ENCODE measurements at places on chromosomes 1 and 21.

DNA sequence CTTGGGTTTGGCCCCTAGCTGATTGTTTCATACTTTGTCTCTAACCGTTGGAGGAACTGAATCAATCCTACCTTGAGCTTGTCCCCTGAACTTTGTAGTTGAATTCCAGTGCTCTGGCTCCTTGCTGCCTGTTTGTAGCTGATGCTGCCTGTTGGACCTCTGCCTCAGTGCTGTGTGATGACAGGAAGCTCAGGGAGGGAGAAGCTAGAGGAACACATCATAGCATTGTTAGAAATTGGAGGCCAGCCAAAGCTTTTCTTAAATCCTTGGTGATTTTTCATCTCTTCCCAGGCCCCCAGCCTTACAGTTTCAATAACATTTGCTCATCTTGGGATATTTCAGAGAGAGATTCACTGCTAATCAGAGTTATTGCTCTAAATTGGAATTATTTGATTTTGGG, 34.0 kb downstream of the MACF1 start:
- DNase-seq: no peak

DNA sequence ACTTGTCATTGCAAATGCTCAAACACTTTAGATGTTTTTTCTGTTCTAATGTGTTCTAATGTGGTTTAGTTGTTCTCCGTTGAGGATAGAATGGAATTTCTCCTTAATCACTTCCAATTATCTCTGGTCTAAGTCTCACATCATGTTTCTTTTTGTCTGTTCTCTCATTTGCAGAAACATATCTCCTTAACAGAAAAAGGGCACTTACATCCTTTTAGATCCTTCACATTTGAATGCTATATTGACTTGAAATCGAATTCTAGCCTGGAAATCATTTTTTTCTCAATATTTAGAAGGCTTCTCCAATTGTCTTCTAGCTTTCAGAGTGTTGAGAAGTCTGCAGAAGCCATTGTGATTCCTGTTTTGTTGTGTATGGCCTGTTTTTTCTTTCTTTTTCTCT, 7.3 kb upstream of the SAMSN1 start:
- DNase-seq: no peak

- no peak for DNase-seq
Observed at GRCh38 chr1:183730107-183730724, 74.7 kb upstream of the RGL1 start.

DNA sequence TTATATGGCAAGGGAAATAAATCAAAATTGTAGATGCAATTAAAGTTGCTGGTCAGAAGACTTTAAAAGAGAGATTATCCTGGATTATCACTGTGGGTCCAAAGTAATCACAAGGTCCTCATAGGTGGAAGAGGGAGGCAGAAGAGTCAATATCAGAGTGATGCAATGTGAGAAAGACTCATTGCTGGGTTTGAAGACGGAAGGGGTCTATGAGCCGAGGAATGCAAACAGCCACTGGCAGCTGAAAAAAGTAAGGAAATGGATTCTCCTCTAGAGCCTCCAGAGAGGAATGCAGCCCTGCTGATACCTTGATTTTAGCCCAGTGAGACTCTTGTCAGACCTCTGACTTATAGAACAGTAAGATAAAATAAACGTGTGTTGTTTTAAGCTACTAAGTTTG, 59.8 kb upstream of the MUTYH start:
- no peak for DNase-seq

DNA sequence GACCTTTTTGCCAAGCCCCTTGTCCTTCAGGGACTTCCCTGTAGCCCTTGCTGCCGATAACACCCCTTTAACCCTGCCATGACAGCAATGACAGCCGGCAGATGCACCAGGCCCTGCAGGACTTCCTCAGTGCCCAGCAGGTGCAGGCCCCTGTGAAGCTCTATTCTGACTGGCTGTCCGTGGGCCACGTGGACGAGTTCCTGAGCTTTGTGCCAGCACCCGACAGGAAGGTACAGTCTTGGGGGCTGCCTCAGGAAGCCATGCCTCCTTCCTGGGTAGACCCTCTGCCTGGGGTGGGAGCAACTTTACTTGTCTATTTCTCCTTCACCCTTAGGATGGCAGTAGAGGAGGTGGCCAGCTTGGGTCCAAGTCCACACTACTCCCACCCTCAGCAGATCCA, 16.1 kb upstream of the PADI6 start:
- DNase-seq: peak; percentile 30

- DNase-seq: no peak
Observed at GRCh38 chr1:6822530-6823359, 37.5 kb downstream of the CAMTA1 start.

DNA sequence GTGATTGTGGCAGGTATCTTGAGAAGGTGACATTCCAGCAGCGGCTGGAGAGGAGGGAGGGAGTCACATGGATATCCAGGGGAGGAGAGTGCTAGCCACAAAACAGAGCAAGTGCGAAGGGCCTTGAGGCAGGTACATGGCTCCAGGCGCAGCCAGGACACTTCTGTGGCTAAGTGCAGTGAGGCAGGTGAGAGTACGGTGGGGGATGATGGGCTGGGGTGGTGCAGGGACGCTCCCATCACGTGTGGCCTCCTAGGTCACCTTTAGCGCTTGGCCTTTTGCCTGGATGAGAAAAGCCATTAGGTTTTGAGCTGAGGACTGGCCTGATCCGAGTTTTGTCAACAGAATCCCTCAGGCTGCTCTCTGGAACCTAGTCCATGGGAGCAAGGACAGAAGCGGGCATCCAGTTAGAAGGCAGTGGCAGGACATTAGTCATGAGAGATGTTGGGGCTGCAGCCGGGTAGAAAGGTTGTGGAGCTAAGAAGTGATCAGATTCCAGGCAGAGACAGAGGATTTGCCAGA, 31.6 kb downstream of the SMYD2 start:
- no peak for DNase-seq

DNA sequence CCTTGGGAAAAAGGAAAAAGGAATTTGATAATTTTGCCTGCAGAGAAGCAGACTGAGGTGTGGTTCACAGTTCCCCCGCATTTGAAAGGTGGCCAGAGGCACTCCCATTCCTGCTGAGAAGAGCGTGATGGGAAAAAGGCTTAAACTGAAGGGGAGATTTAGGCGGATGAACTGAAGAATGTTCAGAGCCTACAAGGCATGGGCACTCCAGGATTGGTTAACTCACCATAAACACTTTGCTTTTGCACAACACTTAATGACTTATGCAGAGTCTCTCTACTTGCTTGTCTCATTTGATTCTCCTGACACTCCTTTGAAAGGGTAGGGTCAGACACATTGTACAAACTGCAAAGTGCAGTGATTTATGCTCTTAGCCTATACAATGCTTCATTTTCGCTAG, 119.6 kb upstream of the RUNX1 start:
- DNase-seq: no peak

DNA sequence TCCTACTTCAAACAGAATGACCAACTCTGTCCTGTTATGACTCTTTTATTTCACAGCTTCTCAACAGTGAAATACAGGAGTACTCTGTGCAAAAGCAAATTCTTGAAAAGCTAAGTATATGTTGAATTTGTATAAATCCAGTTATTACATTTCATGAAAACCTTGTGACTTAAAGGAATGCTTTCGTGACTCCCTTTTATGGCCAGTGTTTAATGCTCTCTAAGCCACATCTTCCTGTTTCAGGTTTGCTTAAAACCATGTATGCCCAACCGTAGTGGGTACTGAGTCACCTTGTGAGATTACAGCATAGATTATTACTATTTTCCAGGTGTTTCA, 40.2 kb upstream of the KIF1B start:
- peak; percentile 38 for DNase-seq

GRCh38 chr1:1040004-1040991, 20.4 kb downstream of the AGRN start:
- DNase-seq: peak; percentile 81

DNA sequence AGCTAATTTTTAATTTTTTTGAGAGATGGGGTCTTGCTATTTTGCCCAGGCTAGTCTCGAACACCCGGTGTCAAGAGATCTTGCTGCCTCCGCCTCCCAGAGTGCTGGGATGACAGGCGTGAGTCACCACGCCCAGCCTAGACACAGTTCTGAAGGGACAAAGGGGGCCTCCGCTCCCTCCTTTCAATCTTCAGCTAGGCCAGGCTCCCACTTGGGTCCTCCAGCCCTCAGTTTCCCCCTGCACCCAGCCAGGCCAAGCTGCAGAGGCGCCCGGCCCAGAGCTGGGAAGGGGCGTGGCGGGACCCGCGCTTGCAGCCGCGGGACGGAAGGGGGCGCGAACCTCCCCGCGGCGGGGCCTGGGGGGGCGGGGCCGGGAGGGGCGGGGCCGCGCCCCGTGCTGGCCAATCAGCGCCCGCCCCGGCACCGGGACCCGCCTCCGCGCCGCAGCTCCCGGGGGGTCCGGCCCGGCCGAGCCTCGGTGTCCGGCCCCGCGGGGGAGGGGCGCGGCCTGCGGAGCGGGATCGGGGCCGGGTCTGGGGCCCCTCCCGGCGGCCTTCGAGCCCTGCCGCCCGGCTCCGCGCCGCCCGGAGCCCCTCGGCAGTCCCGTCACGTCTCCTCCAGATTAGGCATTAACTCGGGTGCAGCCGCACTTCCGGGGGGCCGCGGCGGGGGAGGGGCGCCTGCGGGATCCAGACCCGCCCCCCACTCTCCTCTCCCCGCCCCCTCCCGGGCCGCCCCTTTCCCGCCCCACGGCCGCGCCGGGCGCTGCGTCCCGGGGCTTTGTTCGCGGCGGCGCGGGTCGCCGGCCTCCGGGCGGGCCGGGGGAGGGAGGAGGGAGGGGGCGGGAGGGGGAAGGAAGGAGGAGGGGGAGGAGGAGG, 559 bp upstream of the AGRN start:
- peak; percentile 86 for DNase-seq

DNA sequence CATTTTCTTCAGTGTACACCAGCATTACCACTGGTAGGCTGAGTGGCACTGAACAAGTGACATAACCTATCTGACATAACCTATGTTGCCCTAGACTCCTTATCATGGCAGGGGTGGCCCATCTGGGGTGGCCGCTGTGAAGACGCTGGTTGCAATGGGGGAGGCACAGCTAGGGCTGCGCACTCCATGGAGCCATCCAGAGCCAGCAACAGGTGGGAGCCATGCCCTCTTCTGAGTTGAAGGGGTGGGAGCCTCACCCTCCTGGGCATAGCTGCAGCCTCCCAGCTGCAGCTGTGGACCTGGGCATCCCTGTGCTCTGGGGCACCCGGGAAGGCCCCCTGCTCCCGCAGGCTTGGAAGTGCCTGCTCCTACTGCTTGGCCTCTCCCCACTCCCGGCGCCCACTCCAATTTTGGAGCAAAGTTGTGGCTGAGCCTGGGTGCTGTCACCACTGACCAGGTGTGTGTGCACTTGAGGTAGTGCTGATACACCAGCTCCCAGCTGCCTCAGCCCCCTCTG, 52.4 kb upstream of the NTPCR start:
- no peak for DNase-seq

DNA sequence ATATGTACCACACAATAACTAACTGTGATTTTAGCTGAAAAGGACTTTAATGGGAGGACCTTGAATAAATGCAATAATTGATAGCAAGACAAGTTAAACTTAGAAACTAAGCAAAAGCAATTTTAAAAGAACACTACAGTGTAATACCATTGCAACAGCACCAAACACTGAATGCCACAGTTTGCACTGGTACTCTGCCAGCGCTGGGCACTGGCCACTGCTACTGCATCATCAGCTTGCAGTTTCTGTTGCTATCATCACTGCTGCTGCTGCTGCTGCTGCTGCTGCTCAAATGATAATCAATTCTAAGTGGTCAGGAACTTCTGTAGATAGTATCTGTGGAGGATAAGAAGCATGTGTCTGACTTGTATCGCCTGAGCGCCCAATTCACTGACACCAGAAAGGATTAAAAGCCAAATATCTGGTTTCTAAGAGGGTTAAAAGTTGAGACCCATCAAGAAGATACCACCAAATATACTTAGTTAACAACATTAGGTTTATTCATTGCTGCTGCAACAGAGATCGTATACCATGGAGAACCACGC, 306.9 kb downstream of the LRRC40 start:
- no peak for DNase-seq

GRCh38 chr1:228166170-228166936, 749 bp downstream of the IBA57 start:
- peak; percentile 63 for DNase-seq

DNA sequence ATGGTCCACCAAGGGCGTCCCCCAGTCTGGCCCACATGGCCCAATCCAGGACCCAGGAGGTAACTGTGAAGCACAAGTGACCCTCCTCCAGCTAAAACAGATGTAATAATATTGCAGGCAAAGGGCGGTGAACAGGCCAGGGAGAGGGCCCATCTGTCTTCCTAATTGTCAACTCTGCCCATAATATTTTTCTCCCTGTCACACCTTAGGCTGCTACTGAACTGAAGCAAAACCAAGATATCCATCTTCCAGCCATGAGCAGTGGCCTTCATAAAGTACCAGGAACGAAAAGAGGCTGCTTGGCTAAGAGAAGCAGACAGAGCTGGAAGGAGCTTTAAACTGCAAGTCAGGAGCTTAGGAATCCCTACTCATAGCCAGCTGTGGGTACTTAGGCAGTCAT, 3.1 kb downstream of the KANK4 start:
- DNase-seq: no peak

DNA sequence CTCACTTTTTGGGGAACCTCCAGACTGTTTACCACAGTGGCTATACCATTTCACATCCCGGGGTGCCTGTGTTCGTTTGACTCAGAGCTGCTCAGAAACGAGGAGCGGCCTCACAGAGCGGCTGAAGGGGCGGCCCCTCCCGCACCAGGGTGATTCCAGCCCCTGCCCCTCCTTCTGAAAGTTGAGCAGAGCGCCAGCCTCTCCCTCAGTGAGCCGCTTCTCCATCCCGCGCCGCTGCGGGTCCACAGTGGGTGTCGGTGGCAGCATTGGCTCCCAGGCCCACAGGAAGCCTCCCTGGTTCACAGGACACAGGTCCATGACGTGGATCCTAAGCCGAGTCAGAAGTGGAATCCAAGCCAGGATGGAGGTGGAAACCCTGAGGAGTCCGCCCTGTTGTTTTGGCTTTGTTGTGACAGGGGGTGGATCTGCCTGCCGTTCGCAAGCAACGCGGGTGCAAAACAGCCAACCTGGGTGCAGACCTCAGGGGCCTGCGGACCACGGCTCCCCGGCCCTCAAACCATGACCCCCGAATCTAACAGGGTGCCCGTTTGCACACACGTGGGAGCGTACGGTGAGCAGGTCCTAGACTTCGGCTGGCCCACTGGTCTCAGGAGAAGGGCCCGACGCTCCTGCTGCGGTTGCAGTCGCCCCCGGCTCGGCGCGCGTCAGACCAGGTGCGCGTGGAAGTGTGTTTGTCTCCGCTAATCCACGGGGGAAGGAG, 186.8 kb upstream of the ARHGEF16 start:
- DNase-seq: no peak

DNA sequence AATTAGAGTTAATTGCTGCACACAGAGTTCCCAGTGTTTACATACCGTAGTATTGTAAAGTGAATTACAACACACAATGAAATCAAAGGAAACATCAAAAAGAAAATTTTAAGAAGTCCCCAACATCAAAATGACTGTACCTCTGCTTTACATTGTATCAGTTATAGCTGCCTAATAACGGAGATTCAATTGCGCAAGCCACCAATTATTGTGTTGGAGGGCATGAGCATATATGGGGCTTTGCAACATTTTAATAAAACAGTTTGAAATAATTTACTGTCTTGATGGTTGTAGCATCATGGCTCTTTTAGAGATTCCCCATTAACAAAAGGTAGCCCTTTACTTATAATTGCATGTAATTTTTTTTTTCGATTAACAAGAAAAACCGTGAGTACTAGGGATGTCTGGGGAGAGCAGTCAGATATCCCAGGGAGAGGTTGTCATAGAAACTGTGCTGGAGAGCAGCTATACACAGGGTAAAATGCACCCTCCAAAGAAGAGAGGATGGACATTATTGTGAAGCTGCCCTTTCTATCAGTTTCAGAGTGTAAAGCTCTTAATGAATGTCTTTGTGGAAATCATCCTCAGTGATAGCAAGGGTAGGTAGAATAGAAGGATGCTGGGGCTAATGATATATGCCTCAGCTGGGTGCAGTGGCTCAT, 55.9 kb upstream of the BTG3 start:
- DNase-seq: no peak
